ENCODE measurements at places on chromosomes 11 and 22.
A peak's percentile ranks its signal among the peaks of the same experiment; 100 is the strongest.

- no peak for DNase-seq
Observed at GRCh38 chr22:37277384-37277783, 4.9 kb upstream of the CYTH4 start.

GRCh38 chr11:104713401-104713800, 184.9 kb downstream of the CASP12 start:
- DNase-seq, result no peak

- no peak for DNase-seq
Observed at GRCh38 chr11:10941871-10942270, 84.0 kb upstream of the ZBED5 start.

- no peak for DNase-seq
Observed at GRCh38 chr11:701741-702461, 4.1 kb upstream of the EPS8L2 start.

GRCh38 chr22:44107340-44107739, 73.4 kb upstream of the PARVG start:
- DNase-seq, result no peak

DNA sequence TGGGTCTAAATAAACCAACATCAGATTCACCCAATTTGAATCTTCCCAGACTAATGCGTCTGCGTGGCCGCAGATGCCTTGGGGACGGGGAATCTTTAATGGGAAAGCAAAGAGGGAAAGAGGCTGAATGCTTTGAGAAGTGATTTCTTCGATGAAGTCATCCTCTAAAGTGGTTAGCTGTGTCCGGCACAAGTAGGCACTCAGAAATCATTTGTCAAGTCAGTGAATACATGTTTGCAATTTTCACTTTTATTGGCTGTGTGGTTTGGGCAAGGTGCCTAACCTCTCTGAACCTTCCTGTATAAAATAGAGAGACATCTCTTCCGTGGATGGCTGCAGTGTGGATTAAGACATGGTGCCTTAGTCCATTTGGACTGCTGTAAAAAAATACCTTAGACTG, 19.7 kb upstream of the IFT27 start:
- DNase-seq, result no peak

DNA sequence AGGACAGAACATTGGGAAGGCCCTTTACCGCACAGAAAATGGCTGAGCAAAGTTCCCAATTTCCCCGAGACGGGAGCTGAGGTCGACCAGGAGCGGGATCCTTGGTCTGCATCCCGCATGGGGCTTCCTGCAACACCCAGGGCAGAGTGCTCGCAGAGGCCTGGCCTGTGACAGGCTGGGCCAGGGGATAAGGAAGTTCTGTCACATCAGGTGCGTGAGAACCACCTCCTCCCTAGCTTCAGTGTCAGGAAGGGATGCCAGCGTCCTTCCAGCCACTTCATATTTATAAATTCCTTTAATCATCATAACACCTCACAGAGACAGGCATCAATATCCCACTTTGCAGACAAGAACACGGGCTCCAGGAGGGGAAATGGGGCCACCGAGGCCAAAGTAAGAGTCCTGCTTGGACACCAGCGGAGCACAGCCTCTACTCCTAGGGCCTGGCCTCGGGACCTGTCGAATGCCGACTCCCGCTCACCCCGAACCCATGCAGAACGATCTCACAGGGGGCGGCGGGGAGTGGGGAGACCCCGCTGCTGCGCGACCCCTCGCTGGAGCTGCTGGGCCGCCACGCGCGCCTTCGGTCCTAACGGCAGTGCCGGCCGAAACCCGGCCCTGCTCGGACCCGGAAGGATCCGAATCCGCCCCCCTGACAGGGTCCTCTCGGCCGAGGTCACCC, 532 bp downstream of the BET1L start:
- peak; percentile 20 for DNase-seq

GRCh38 chr11:4465407-4465806, 16.3 kb downstream of the OR52K2 start:
- no peak for DNase-seq

DNA sequence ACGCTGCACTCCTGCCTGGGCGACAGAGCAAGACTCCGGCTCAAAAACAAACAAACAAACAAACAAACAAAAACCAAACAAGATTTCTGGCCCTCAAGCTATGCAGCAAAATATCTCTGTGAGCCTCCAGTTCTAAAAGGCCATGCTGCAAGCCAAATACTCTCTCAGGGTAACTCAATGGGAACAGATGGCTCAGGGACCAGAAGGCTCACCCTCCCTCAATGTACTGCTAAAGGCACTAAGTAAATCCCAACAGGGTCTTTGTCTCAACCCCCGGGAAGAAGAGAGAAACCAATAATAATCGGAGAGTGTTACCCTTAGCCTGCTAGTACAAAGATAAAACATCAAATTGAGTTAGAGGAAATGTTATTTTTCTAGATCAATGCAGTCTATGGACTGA, 119.7 kb upstream of the ZC3H12C start:
- DNase-seq, result no peak

DNA sequence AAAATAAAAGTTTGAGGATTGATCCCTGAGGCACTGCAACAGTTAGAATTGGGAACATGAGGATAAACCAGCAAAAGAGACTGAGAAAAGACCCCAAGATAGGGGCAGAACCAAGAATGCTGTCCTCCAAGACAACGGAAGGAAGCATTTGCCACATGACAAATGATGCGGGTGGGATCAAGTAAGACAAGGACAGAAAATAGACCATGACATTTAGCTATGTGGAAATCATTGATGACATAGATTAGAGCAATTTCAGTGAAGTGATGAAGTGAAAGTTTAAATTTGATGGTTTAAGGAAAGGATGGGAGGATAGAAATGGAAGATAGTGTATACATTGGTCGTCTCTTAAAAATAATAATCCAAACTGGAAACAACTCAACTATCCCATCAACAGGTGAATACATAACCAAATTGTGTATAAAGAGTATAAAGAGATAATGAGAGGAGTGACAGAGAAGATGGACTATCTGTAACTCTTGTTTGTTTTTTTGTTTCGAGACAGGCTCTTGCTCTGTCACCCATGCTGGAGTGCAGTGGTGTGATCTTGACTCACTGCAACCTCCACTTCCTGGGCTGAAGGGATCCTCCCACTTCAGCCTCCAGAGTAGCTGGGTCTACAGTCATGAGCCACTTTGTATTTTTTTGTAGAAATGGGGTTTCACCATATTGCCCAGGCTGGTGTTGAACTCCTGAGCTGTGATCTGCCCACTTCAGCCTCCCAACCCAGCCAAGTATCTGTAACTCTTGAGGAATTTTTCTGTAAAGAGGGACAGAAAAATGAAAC, 48.7 kb upstream of the FDX1 start:
- DNase-seq, result no peak

DNA sequence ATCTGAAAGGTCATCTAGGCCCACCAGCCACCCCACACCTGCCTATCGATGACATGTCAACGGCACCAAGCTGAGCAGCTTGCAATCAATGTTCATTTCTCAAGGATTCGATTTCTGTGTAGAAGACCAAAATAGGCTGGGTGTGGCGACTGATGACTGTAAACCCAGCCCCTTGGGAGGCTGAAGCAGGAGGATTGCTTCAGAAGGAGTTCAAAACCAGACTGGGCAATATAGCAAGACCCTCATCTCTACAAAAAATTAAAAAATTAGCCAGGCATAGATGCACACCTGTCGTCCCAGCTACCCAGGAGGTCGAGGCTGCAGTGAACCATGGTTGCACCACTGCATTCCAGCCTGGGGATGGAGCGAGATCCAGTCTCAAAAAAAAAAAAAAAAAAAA, 108.7 kb downstream of the MICAL3 start:
- no peak for DNase-seq

DNA sequence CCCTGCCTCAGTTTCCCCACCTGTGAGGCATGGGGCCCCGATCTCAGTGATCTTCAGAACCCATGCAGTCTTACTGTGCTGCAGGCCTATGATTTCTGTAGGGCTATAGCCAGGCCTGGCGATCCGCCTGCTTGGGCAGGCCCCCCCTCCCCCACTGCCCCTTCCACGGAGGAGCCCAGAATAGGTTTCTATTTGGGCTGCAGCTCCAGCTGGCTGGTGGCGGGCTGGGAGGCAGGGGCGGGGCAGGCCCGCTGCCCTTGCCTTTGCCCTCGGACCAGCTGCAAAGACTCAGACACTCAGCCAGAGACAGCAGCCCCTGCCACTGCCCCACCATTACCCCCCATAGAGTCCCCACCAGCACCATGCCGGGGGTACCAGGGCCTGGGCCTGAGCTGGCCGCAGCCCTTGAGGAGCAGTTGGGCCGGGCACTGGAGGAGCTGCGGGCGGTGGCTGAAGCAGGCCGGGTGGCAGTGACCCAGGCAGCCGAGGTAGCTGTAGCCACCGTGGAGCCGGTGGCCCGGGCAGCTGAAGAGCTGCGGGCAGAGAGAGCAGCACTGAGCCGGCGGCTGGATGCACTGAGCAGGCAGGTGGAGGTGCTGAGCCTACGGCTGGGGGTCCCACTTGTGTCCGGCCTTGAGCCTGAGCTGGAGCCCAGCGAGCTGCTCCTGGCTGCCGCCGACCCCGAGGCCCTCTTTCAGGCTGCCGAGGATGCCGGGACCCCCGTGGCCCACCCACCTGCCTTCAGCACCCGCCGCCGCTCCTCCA, 12.2 kb downstream of the SMTN start:
- DNase-seq, result no peak

GRCh38 chr11:1888347-1888753, 3.3 kb downstream of the PRR33 start:
- DNase-seq, result no peak

DNA sequence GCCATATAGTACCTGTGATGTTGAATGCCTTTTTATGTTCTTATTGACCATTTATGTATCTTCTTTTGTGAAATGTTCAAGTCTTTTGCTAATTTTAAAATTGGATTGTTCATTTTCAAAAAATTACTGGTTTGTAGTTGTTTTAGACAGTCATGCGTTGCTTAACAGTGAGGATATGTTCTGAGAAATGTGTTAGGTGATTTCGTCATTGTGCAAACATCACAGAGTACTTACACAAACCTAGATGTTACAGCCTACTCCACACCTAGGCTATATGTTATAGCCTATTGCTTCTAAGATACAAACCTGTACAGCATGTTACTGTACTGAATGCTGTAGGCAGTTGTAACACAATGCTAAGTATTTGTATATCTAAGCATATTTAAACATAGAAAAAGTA, 32.5 kb downstream of the PDE3B start:
- no peak for DNase-seq

GRCh38 chr11:75762885-75763284, 5.7 kb upstream of the DGAT2 start:
- DNase-seq, result no peak

GRCh38 chr22:44574057-44574639, 76.1 kb upstream of the RTL6 start:
- DNase-seq, result no peak

DNA sequence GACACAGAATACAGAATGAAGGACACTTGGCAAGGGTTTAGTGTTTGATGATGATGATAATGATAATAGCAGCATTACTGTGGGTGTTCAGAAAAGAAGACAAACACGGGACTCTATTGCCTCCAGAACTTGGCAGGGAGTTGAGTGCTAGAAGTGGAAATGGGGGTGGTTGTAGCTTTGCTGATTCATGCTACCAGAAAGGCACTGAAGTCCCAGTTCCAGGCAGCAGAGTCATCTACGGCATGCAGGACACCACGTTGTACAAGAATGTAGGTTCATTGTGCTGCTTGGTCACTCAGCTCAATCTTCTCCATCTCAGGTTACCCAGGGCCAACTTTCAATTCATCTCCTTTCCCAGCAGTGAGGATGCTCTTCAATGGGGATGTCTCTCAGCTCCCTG, 115.7 kb downstream of the NTM start:
- DNase-seq, result no peak

- DNase-seq, result no peak
Observed at GRCh38 chr11:86715611-86716010, 43.2 kb upstream of the ME3 start.

- DNase-seq, result no peak
Observed at GRCh38 chr11:1053121-1053901, 16.8 kb upstream of the MUC6 start.

- no peak for DNase-seq
Observed at GRCh38 chr11:43397251-43397650, 38.5 kb downstream of the TTC17 start.

DNA sequence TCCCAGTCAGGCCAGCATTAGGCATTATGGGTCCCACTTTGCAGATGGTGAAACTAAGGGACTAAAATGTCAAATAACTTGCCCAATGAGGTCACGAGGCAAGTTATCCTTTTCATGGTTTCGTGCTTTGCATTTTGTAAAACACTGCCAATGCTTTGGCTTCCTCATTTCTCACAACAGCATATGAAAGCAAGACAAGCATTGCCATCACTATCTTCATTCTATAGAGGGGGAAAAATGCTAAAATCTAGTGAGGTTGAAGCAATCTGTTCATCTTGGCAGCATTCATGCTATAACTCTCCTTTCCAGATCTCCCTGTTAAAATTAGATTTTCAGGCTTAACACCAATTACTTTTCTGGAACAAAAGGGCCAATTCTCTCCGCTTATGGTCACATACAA, 14.8 kb downstream of the FAM181B start:
- DNase-seq, result no peak

DNA sequence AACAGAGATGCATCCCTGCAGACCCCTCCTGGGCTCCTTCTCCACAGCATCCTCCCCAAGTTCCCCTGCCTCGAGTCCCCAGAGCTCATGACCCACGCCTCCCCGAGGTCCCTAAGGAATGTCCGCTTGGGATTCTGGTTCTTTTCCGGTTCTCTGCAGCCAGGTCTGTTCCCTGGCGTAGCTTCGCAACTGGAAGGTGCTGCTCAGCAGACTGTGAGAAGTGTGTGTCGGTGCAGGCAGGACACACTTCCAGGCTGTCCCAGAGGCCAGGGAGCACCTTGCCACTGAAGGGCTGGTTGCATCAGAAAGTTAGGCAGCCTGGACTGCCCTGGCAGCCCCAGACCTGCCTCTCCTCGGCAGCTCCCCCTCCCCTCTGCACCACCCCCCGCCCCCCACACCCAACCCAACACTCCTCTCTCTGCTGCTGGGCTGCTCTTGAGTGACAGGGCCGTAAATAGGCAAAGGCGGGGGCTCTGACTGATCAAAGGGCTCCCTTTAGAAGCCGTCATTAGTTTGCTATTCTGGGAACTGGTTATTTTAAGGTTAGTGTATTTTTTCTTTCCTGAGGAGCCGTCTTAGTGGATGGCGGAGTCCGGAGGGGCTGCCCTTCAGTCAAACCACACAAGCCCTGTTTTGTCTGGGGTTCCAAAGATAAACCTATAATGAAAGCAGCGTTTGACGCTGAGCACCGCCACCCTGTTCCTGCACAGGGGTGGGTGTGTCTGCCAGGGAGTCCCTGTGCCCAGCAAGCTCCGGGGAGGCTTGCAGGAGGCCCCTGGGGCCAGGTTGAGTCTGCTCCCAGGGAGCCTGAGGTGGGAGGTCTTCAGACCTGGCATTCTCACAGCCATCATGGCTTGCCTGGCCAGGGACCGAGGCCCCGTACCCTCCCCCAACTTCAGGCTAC, 88.6 kb upstream of the KCNQ1OT1 start:
- DNase-seq, result no peak

DNA sequence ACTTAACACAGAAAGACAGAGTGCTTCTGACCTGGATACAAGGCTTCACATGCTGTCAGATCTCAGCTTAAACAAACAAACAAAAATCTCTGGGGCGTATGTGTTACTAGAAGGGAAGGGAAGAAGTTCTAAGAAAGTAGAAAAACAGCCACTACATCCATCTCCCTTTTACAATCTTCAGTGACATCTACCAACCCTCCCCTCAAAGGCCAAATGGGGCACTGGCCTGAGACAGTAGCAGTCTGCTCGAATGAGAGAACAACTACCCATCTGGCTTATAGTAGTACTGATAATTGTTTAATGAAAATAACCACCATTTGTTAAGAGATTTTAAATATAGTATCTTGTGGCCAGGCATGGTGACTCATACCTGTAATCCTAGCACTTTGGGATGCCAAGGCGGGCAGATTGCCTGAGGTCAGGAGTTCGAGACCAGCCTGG, 29.4 kb downstream of the CCDC83 start:
- DNase-seq, result no peak

All from stimulated activated CD4-positive, alpha-beta T cell treated with anti-CD3 and anti-CD28 coated beads, TNF-alpha, amount 100 ng/mL, for 48 hours (primary cell).